GM18507 (cell line): ENCODE measurements at places on chromosomes 5 and 9.

DNA sequence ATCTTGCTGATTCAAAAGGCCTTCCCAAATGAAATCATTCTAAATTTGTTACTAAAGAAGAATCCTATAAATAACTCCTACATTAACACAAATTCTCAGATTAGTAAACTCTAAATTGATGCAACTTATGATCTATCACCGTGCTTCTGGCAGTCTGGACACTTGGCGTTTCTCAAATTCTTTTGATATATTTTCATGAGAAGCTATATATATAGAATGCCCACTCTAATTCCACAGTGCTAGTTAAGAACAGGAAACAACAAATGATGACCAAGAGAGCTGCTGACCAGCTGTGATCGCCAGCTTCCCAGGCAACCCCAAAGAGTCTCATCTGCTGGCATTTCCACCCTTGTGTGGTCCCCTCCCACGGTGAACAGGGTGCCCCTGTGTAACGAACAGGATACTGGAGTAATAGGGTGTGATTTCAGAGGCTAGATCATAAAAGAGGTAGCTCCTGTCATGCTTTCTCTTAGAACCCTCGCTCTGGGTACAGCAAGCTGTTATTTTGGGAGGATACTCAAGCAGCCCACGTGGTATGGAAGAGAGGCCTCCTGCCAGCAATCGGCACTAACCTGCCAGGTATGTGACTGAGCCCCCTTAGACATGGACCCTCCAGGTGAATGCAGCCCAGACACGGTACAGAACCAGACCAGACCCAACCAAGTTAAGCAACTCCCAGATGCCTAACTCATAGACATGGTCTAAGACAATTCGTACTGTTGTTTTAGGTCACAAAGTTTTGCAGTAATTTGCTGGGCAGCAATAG lies 64.7 kb downstream of the CDC14B start:
- DNase-seq = no peak

DNA sequence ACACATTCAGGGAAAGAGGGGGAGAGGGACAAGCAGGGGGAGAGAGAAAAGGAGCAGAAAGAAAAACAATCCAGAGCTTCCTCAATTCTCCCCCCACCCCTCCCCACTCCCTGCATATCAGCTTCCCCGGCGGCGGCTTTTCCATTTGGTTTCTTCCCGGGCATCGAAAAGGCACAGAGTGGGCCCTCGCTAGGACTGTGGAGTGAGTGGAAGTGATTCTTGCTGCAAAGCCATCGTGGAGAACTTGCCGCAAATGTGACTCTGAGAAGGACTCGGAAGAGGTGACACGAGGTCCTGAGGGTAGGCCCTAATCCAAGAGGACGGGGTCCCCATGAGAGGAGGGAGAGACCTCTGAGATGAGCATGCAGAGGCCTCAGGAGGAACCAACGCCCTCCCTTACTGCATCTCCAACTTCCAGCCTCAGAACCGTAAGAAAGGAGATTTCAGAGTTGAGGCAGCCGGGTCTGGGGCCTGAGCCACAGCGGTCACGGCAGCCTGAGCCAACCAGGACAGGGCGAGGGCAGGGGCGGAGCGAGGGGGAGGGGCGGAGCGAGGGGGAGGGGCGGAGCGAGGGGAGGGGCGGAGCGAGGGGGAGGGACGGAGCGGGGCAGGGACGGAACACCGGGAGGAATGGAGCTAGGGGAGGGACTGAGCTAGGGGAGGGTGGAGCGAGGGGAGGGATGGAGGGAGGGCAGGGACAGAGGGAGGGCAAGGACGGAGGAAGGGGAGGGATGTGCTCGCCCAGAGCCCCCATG lies 21.2 kb upstream of the SARDH start:
- no peak for DNase-seq

DNA sequence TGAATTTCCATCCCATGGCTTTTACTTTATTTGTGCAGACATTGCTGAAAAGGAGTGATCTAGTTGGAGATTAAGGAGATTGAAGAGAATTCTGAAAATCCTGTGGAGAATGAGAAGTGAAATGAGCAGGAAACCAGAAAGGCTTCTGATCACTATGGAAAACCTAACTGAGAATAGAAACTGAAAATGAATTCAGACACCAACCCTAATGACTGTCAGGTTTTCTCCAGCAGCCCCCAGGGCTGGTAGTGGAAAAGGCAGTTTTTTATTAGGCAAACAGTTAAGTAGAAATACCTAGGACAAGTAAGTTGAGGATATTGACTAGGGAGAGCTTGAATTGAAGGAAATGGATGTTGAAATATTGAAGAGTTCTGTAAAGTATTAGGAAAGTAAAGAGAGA lies 14.7 kb upstream of the ARRDC3 start:
- DNase-seq = no peak

DNA sequence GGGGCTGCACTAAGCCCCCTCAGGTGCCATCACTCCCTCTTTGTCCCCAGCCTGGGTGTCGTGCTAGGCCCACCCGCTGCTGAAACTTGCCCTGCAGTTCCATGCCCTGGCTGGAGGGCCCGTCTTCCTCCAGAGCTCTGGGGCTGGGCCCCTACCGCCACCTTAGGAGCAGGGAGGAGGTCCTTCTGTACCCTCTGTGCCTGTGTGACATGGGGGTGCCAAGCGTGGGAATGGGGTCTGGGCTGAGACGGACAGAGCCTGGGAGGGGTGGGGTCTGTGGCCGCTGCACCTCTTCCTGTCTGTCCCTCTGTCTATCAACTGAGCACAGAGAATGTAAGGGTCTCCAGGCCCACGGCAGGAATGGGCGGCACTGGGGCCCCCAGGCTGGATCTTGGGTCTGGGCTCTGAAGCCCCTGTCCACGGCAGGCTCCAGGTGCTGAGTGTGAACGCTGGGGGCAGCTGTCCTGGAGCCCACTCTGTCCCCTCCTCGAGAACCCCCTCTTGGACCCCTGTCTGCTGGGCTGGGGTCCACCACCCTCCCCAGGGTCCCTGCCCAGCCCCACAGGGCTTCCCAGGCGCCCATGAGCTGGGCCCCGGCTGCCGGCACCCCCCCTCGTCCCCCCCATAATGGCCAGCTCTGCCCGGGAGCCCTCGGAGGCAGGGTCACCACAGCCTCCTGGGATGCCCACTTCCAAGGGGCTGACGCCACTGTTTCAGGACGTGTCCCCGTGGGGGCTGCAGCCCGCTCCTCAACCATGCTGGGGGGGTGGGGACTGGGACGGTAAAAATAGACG lies 15.8 kb upstream of the NRARP start:
- DNase-seq = no peak

DNA sequence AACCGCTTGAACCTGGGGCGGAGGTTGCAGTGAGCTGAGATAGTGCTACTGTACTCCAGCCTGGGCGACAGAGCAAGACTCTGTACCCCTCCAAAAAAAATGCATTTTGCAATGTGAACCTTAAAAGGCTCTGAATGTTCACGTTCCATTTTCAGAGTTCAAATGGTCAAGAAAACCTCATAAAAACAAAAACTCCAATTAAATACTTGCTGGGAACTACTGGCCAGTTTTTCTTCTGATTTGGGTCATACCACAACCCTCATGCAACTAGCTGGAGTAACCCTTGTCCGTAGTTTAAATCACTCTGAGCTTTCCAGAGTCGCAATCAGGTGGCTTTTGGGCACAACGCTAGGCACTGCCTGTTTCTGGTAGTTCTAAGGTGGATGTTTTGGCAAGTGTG lies 2.3 kb upstream of the OTULINL start:
- no peak for DNase-seq

GRCh38 chr9:103721056-103721455 lies 373.1 kb upstream of the SMC2 start:
- no peak for DNase-seq

DNA sequence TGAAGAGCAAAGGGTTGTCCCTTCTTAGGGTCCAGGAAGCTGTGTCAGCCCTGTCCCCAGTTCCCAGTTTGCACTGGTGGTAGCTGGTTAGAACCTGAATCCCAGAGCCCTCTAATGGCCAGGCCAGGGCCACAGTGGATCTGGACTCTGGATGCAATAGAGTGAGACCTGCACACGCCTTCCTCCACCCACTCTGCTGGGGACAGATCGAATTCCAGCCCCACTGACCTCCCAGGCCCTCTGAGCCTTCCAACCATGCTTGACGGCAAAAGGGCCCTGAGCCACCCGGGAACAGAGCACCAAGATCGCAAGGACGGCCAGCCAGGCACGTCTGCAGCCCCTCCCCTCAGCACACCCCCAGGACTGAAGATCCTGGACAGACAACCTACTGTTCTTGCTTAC lies 23.7 kb downstream of the NAIF1 start:
- no peak for DNase-seq

GRCh38 chr5:110195288-110195687 lies 505.6 kb downstream of the MAN2A1 start:
- DNase-seq = no peak

- no peak for DNase-seq
These were observed 848.0 kb downstream of the PTPRD start for GRCh38 chr9:9764821-9765220.

DNA sequence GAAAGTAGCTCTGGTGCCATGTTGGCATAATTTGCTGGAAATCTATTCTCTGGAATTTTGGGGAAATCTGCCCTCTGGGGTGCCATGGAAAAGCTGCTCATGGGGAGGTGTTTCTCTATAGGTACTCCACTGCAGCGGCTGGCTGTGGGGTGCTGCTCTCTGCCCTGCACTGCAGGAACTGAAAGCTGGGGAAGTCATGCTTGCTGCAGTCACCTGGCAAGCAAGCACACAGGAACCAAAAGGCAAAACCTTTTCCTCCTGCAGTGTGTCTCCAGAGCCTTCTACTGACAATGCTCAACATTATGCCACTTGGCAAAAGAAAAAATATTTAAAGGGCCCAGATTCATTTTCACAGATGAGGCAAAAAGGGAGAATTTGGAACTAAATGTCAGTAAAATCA lies 25.8 kb upstream of the CARNMT1 start:
- DNase-seq = peak; percentile 12

GRCh38 chr5:15373151-15373550 lies 126.8 kb upstream of the FBXL7 start:
- no peak for DNase-seq

DNA sequence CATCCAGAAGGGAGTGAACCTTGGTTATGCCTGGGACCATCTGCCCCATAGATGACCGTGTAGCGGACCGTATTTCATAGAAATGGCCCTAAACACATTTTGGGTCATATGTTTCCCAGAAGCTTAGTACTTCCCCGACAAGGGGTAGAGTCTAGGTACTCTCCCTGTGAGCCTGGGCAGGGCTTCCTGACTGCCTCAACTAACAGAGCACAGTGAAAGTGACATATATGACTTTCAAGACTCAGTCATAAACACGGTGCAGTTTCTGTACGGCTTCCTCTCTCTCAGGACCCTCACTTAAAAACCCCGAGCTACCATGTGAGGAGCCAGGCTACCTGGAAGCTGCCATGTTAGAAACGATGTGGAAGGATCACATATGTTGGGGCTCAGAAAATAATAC lies 20.9 kb downstream of the C9orf57 start:
- DNase-seq = no peak

DNA sequence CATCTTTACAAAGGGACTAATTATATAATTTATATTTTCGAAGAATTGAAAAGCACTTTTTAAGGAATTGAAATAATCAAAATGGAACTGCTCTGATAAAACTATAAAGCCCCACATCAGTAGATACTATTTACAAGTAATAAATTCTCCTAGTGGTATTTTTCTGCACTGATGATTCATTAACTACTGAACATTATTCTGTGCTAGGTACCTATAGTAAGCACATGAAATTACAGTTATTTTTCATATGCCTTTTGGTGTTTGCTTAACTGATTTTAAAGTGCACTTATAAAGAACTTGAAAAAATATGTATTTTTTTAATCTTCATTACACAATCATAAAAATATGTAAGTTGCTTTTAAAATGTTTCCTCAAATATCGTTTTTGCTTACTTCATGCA lies 123.0 kb downstream of the MAN2A1 start:
- no peak for DNase-seq
